B cell (primary cell): ENCODE measurements at places on chromosomes 5 and 9.

- no peak for DNase-seq
These were observed 271.9 kb upstream of the ST8SIA4 start for GRCh38 chr5:101174981-101175380.

GRCh38 chr5:98483301-98483685 lies 290.2 kb upstream of the RGMB start:
- no peak for DNase-seq

DNA sequence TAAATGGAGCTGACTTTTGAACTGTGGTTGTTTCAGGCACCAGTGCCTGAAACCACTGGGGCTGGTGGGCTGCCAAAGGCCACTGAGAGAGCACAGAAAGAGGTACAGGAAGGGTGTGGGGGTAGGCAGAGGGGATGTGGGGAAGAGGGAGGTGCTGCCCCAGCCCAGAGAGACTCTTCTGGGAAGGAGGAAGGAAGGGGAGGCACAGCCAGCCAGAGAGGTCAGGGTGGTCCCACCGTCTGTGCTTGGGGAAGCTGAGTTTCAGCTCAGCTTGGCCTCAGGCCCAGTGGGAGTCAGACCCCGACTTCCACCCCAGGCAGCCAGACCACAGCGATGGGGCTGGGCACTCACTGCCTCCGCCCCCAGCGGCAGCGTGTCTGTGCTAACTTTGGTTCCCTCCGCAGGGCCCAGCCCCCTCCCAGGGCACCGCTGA lies 8.6 kb upstream of the PHYKPL start:
- DNase-seq = peak; percentile 34

DNA sequence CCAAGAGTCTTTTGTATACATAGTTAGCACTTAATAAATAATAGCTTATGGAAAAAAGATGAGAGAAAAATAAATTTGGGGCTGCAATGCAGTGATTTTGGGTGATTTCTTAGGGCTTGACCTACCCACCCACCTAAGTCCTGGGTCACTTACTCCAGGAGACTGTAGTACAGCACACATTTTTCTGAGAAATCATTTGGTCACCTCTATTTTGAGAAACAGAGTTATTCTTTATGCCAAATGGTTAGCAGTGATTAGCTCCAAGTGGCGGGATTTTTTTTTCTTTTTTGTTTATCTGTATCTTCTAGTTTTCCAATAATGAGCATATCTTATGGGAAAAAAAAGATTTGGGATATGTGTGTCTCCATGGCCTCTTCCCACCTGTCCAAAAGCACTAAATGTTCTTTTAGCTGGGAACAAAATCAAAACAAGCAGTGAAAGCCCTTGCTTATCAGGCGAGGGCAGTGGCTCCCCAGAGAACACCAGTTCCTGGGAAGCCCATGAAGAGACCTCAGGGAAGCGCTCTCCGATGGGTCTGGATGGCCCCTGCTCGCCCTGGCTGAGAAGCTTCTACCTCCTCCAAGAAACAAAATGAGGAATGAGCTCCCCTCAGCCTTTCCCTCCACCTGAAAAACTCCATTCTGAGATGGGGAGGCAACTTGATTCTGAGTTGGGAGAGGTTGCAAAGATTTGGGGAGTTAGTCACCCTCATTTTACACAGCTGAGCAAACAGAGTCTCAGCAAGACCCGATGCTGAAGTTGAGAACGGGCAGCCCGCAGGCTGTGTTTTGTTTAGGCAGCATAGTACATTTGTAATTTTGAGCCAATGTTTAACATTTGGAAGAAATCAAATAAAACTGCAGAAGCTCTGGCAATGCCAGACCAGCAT lies 69.9 kb downstream of the CYFIP2 start:
- DNase-seq = no peak

DNA sequence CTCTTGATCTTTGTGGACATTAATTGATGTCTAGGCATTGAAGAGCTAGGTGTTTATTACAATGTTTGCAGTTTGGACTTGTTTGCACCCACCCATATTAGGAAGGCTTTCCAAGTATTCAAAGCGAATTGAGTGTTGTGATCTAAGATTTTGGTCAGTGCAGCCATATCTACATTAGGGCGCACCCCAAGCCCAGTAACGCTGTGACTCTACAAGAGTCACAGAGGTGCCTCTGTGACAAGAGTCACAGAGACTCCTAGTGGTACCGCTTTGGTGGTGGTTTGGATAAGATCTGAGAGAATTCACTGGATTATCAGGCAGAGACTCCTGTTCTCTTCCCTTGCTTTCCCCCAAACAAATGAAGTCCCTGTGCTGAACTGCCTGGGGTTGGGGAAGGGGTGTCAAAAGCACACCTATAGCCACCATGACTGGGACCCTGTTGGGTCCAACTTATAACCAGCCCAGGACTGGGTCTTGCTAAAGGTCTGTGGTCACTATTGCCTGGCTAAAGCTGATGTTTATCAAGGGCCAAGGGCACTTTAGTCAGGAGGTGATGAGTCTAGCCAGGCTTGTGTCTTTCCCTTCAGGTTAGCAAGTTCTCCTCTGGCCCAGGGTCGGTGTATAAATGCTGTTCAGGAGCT lies 114.1 kb upstream of the RIOK2 start:
- DNase-seq = peak; percentile 4

- no peak for DNase-seq
These were observed 107.8 kb upstream of the ADAMTSL1 start for GRCh38 chr9:18366184-18366583.

DNA sequence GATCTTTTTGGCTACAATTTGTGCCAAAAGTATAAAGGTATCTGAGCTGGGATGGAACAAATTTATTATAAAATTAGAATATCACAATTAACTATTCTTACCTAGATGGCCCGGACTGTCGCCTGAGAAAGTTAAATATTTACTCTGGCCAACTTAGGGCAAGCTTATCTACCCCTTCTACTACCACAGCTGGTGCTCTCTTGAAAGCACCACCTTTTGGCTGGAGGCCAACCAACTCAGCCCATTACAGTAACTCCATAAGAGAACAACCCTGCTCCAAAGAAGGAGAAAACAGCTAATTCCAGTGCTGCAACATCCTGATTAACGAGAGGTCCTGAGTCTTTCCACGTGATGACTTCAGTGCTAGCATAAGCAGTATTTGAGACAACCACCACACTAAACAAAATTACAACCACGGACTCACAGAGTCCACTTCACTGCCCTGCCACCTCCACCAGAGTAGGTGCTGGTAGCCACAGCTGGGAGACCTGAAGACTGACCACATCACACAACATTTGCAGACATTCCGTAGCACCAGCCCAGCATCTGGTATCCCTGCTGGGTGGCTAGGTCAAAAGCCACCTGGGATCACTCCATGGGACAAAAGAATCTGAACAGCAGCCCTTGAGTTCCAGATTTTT lies 43.2 kb downstream of the RGMB start:
- no peak for DNase-seq

DNA sequence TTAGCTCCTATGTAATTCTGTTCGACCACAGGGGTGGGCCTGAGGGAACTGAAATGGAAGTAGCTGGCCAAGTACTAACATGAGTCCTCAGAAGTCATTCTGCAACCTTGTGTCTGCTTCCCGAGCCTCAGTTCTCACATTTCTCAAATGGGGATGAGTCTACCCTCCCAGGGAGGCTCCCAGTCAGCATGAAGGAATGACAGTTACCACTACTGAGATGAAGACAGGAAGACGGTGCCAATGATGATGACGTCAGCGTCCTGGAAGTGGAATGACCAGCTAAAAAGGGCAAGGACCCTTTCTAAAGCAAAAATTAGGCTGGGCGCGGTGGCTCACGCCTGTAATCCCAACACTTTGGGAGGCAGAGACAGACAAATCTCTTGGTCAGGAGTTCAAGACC lies 6.8 kb downstream of the PIP5KL1 start:
- no peak for DNase-seq

GRCh38 chr9:29830821-29831220 lies 2257.5 kb upstream of the C9orf72 start:
- no peak for DNase-seq

DNA sequence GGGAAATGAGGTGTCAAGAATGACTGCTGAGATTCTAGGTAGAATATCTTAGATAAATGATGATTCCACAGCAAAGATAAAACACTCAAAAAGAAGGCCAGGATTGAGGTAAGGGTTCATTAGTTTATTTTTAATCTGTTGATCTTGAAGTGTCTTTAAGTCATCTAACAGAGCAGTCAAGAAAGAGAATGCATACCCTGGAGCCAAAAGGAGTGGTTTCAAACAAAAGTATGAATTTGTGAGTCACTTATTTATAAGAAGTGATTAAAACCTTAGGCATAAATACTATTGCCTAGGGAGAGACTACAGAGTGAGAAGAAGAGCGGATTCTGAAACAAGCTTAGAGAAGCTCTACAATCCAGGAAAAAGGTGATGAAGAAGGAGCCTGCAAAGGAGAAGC lies 541.0 kb downstream of the DTWD2 start:
- DNase-seq = no peak

DNA sequence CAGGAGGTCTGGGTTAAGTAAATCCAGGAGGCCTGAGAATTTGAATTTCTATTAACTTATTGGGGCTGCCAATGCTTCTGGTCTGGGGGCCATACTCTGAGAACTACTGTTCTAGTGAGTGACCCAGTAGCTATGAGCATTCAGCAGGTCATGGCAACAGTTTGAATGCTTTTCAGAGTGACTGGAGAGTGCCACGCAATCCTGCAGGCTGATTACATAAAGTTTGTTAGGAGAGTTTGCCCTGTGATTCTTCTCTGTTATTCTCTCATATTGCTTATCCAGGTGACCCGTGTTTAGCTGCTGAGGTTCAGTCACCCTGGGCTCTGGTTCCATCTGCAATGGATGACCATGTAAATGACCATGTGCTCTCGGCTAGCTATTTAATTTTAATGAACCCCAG lies 22.2 kb upstream of the TMED7 start:
- no peak for DNase-seq

DNA sequence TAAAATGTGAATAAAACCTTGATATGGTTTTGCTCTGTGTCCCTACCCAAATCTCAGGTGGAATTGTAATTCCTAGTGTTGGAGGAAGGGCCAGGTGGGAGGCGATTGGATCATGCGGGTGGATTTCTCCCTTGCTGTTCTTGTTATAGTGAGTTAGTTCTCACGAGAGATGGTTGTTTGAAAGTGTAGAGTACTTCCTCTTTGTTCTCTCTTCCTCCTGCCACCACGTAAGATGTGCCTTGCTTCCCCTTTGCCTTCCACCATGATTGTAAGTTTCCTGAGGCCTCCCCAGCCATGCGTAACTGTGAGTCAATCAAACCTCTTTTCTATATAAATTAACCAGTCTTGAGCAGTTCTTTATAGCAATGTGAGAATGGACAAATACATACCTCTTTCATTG lies 34.9 kb downstream of the TARS1 start:
- DNase-seq = no peak

DNA sequence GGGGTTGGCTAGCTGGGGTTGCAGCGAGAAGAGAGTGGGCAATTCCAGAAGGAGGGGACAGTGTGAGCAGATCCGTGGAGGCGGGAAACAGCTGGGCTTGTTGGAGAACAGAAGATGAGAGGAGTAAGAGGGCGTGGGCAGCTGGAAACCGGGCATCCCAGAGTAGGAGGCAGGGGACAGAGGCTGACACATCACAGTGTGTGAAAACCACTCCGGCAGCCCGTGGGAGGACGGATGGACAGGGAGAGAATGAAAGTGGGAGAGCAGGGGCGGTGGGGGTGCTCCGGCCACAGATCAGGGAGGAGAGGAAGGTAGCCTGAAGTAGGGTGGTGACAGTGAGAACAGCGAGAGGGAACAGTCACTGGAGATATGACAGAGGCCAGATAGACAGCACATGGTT lies 8.3 kb upstream of the PSMB7 start:
- DNase-seq = no peak

DNA sequence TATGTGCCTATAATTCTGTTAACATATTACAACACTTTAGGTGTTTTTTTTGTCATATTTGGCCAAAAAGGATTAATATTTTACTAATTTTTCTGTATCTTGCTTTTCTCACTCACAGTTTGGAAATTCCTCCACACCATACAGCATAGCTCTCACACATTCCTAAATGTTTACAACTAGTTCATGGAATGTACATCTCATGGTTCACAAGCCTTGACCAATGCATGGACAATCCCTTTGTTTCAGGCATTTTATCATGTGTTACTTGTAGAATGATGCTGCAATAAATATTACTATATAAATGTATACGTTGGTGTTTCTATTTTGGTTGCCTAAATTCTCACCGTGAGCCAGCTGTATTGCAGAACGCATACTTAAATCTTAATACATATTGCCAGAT lies 80.5 kb upstream of the SPATA31C2 start:
- no peak for DNase-seq

GRCh38 chr9:505741-506059 lies 291.0 kb downstream of the DOCK8 start:
- DNase-seq = no peak

- DNase-seq = no peak
These were observed 16.0 kb upstream of the JADE2 start for GRCh38 chr5:134509308-134510040.

GRCh38 chr9:4886698-4887097 lies 94.0 kb downstream of the RCL1 start:
- peak; percentile 8 for DNase-seq

GRCh38 chr5:170270293-170271069 lies 27.1 kb downstream of the LCP2 start:
- no peak for DNase-seq

GRCh38 chr5:8831854-8832253 lies 714.0 kb downstream of the SEMA5A start:
- no peak for DNase-seq

GRCh38 chr5:38078161-38078560 lies 180.2 kb upstream of the EGFLAM start:
- DNase-seq = no peak

GRCh38 chr9:131876486-131876885 lies 136.6 kb upstream of the RAPGEF1 start:
- DNase-seq = no peak

DNA sequence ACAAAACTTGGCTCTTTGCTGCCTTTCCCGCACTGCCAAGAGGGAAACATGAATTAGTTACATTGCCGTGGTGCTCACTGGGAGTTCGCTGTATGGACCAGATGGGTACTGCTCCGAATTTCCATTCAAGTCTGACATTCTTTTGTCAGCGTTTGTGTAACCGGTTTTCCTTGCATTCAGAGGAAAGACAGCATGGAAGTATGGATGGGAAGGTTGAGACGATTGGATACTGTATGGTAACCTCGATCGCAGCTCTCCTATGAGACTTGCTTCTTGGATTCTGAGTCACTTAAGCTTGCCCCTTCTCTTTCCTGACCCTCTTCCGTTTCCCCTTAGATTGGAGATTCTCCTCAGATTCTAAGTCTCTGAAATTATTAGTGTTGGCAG lies 625 bp upstream of the UBLCP1 start:
- DNase-seq = no peak

GRCh38 chr9:116465576-116466270 lies 221.4 kb upstream of the TRIM32 start:
- DNase-seq = no peak

DNA sequence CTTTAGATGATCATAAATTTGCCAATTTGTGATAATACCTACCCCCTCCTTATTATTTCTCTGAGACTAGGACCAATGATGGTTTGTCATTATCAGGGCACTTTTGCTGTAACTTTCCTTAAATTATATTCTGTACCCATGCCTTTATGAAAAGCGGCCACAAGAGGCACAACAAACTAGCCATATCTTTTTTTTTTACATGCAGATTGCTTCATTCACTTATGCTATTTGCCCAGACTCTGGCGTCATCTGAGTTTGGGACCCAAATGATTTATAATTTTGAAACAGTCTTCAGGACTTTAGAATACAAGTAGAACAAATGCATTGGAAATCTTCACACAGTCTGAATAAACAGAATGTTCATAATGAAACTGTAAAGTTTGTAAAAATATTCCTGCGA lies 408.1 kb downstream of the MAT2B start:
- peak; percentile 36 for DNase-seq

- no peak for DNase-seq
These were observed 18.0 kb downstream of the UHRF2 start for GRCh38 chr9:6431038-6431437.
